ENCODE measurements at places on chromosomes 4 and X. TPM values are rescaled to one million over a fixed set of nuclear protein-coding genes. Genes with fewer than 3 reads are reported as not detected.

TMEM47 gene
- total RNA-seq, result 42.4 TPM

DNA sequence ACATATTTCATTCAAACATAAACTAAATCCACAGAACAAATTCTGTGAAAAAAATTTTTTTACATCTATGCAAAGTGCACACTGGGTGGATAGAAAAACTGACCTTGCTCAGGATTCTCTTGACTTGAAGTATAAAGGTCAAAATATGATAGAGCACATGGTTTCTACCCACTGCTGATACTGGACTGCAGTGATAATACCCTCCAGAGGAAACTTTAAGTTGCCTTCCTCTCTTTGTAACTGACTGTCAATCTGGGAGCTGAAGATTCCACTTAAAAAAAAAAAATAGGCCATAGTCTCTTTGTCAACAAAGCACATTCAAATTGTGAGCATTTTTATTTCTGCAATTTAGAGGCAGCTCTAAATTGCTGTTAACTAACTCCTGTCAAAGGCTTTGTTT is 3.2 kb upstream of the AMMECR1 start:
- DNase-seq, result no peak

DNA sequence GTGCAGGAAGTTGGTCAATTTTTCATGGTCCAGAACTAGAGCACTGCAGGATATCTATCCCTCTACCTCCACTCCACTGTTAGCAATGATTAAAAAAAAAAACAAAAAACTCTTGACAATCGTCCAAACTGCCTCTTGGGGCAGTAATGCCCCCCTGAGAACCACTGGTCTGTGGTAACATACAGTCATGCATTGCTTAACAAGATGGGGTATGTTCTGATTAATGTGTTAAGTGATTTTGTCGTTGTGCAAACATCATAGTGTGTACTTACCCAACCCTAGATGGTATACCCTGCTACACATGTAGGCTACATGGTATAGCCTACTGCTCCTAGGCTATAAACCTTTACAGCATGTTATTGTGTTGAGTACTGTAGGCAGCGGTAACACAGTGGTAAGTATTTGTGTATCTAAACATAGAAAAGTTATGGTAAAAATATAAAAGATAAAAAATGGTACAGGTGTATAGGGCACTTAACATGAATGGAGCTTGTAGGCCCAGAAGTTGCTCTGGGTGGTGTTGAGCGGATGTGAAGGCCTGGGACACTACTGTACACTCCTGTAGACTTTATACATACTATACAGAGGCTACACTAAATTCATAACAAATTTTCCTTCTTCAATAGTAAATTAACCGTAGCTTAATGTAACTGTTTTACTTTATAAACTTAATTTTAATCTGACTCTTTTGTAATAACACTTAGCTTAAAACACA is 34.1 kb downstream of the ART3 start:
- no peak for DNase-seq

TLR1 gene
- 2.0 TPM for total RNA-seq

DNA sequence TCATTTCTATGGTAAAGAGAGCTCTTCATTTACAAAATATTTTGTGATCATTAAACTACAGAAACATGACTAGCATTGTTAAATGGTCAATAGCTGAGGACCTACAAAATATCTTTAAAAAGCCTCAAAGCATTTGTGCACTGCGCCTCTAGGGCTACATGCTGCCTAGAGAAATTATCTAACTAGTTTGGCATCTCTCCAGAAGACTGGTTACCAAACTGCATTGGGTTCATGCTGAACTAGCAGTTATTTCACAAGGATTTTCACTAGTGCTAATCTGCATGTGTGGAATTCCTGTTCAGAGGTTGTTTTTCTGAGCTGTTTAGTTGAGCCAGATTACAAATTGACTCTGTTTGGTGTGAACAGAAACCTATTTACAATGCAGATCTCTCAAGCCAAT is 58.5 kb upstream of the PITX2 start:
- no peak for DNase-seq

- no peak for DNase-seq
These were observed 28.0 kb upstream of the AFAP1 start for GRCh38 chr4:7967501-7968261.

DNA sequence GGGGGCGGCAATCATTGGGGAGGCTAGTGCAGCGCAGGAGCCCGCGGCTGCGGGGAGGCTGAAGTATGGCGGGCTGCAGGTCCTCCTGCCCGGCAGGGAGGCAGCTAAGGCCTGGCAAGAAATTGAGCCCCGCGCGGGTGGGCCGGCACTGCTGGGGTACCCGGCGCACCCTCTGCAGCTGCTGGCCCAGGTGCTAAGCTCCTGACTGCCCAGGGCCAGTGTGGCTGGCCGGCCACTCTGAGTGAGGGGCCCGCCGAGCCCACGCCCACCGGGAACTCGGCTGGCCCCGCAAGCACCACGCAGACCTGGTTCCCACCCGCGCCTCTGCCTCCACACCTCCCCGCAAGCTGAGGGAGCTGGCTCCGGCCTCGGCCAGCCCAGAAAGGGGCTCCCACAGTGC is 94.9 kb downstream of the SLC39A8 start:
- no peak for DNase-seq

NEIL3 gene
- 7.3 TPM for total RNA-seq

SPOCK3 gene
- total RNA-seq, result 23.6 TPM

IGSF1 gene
- total RNA-seq, result 0.82 TPM

DNA sequence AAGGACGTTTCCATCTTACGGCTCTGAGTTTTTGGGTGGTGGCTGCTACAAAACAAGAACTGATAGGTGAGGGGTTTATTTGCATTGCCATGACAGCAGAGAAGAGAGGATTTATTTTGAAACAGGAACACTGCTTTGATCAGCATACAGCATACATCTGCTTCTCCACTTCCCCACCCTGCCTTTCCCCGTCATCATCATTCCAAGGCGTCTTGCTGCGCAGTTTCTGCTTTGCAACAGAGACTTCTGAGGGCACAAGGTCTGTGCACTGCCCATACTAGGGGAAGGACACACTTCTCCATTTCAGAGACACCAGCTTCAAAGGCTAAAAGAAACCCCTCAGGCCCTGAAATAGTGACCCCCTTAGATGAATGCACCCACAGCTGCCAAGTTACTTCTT is 19.1 kb downstream of the STARD8 start:
- DNase-seq, result no peak

CCNI gene
- 460 TPM for total RNA-seq

DNA sequence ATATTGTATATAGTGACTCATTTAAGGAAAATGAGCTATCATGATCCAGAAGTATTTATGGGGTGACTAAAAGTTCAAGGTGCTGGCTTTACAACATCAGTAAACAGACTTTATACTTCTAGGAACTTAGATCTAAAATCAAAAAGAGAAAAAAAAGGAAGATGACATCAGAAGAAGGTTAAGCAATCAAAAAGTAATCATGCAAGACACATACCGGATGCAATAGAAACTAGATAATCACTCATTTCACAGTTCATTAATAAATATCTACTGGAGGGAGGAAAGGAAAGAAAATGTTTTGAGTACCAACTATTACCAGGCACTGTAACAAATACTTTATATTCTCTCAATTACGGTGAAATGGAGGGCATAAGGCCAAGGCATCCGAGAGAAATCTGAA is 276.4 kb downstream of the SPRY1 start:
- no peak for DNase-seq

VCX3A gene
- total RNA-seq, result not detected

GRCh38 chrX:23887451-23887850 is 20.3 kb downstream of the APOO start:
- DNase-seq, result no peak

NLRP2B gene
- total RNA-seq, result under 0.01 TPM

DNA sequence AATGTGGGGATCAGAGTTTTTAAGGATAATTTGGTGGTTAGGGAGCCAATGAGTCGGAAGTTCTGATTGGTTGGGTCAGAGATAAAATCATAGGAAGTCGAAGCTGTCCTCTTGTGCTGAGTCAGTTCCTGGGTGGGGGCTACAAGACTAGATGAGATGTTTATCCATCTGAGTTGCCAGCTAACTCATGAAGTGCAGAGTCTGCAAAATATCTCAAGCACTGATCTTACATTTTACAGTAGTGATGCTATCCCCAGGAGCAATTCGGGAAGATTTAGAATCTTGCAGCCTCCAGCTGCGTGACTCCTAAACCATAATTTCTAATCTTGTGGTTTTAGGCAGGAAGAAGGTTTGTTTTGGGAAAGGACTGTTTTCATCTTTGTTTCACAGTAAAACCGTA is 565.8 kb upstream of the SPANXN1 start:
- no peak for DNase-seq

DNA sequence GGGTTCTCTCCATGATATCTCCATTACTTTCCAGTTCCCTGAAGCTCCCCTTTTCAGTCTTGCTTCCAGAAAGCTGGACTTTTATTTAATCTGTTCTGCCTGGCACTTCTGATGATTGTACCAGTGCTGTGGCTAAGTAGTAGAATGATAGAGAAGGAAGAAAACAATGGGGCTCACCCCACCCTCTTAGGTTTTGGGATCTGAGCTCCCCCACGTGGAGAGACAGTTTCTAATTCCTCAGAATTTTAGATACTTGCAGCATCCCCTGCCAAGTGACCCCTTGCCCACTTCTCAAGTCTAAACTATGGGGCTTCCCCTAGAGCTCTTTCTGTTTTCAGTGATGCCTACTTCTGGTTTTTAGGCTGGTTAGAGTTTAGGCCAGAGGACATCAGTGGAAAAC is 73.9 kb downstream of the GC start:
- no peak for DNase-seq

NUDT6 gene
- 6.9 TPM for total RNA-seq

KLHL4 gene
- 31.4 TPM for total RNA-seq

INTS6L gene
- total RNA-seq, result 30.6 TPM

TRAM1L1 gene
- 28.9 TPM for total RNA-seq

CDX4 gene
- not detected for total RNA-seq

MAGEA2 gene
- total RNA-seq, result not detected

PRRG3 gene
- total RNA-seq, result 6.1 TPM

- DNase-seq, result no peak
These were observed 64.8 kb downstream of the NELFA start for GRCh38 chr4:1943928-1944327.

KLF8 gene
- total RNA-seq, result 12.6 TPM

DNA sequence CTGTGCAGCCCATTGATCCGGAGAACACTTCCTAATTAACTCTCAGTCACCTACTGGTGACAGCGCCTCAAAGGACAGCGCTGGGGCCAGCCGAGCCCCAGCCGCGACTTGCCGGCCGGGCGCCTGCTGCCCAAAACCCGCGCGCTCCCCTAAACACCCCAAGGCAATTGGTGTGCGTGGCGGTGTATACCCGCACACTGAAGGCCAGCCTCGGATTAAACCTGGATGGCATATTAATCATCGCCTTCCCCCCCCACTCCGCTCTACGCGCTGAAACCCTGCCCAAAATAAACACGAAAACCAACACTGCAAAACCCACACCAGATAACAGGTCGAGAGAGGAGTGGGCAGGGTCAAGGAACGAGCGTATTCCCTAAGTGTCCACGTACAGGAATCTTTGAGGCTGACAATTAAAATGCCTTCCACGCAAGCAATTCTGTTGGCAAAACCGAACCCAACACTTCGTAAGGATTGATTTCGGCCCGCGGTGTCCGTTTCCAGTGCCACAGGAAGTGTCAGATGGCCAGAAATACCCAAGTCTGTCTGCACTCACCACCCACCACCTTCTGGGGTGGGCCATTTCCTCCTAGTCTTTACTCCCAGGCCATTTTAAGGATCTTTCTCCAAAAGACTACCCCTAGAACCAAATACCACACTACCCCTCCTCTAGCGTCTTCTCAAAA is 2.7 kb downstream of the BCOR start:
- no peak for DNase-seq

DNA sequence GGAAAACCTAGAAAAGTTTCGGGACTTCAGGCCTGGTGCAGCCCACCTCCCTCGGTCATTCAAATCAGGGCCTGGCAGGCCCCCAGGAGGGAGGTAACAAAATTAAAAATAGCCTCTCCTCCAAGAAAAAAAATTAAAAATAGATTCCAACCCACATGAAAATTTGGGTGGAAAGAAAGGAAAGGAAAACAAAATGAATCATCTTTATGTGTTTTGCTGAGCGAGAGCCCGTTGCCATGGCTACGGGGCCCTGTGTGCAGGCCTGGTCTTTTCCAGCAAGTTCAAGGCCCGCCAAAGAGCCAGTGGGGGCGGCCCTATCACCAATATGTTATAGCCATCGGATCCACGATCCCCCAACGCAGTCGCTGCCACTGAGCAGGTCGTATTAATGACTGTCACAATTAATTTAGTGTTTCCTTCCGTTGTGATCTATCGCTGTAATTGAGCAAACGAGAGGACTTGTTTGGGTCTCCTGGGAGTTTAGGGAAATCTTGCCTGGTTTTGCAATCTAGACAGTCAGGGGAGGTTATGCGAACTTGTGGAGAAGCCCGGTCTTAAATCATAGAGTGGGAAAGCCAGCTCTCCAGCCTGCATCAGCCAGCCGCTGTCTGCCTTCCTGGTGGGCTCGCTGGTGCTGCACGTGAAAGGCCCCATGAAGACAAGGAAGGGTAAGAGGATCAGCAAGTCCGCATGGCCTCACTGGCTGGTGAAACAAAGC is 452.4 kb downstream of the BCOR start:
- DNase-seq, result no peak

DNA sequence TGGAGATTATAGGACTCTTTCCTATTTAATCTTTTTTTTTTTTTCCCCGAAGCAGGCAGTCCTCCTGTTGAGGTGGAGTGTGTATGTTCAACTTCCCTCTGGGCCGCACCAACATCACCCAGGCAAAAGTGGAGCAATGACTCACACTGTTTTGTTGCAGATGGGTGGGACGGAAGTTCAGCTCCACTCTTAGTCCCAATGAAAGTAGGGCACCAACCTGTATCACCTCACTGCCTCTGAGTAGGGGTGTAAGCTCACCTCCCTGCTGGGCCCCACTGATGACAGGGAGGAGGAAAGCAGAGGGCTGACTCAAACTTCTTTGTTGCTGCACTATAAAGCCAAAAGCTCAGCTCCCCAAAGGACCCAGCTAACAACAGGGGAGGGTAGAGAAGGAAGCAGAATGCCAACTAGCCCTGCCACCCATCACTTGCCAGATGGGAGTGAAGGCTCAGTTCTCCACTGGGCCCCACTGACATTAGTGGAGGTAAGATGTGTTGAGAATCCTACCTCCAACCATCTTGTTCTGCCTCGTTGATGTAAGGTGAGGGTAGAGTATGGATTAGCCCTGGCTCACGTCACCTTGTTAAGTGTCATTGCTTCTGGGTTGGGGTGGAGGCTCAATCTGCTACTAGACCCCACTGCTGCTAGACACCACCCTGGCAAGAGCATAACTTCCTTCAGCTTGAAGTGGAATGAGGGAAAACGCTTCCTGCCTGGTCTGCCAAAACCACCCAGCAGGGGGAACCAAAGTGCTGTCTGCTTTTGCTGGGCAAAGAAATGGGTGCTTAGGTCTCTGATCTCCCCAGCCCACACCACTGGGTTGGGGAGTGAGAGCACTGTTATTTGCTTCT is 14.1 kb downstream of the RPS6KA3 start:
- no peak for DNase-seq

SATL1 gene
- total RNA-seq, result 1.2 TPM

DUSP9 gene
- total RNA-seq, result 2.9 TPM
